ENCODE measurements at places on chromosomes 11 and 22. TPM values are rescaled to one million over a fixed set of nuclear protein-coding genes. Genes with fewer than 3 reads are reported as not detected.
A peak's percentile ranks its signal among the peaks of the same experiment; 100 is the strongest.

DNA sequence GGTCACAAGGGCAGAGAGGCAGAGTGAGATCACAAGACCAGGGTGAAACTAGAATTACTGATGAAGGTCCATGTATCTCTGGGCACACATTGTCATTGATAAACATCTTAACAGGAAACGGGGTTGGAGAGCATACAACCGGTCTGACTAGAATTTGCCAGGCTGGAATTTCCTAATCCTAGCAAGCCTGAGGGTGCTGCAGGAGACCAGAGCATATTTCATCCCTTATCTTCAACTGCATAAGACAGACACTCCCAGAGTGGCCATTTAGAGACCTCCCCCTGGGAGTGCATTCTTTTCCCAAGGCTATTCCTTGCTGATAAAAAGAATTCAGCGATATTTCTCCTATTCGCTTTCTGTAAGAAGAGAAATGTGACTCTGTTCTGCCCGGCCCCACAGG lies 84.6 kb upstream of the IZUMO1R start:
- no peak for DNase-seq

DNA sequence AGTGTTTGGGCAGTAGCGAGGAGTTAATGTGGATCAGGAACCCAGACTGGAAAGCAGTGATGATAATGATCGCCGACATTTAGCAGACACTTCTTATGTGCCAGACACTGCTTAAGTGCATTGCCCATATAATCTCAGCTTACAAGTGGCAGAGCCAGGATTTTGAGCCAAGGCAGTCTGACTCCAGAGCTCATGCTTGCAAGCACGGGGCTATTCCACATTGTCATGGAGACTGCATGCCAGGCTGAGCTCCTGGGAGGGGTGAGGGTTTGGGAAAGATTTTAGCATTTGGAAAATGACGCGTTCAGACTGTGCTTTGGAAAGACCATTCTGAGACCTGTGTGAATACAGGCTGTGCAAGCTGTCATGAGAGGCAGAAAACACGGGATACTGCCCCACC lies 302.7 kb downstream of the DDX10 start:
- DNase-seq, result peak; percentile 21

DNA sequence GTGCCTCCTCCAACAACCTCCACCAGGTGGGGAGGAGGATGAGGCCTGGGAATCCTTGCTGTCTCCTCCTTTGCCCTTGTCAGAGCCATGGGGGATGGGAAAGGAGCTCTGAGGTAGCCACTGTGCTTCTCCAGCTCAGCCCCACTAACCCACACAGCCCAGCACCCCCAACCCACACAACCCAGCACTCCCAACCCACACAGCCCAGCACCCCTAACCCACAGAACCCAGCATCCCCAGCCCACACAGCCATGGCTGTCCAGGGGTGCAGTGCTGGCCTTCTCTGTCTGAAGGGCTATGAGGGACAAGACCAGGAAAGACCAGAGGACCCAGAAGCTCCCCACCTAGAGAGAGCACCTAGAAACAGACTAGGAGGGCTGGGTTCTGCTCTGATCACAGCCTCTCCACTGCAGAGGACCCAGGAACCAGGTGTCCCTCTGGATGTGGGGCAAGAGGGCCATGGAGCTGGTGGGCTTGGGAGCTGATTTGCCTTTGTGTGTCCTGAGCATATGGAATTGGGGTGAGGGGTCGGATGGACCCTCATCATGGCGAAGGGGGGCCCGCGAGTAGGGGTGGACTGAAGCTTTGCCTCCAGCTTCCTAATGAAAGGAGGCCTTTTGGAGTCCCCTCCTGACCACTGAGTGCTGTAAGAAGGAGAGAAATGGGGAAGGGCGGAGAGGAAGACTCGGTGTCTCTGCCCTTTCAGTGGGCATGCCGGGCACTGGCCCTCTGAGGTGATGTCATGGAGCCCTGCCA lies 117.6 kb upstream of the THY1 start:
- no peak for DNase-seq

GRCh38 chr11:124863137-124863825 lies 2.0 kb upstream of the ROBO3 start:
- DNase-seq, result peak; percentile 44

- DNase-seq, result no peak
Measured at GRCh38 chr11:3707176-3707575, 36.0 kb upstream of the CHRNA10 start.

DNA sequence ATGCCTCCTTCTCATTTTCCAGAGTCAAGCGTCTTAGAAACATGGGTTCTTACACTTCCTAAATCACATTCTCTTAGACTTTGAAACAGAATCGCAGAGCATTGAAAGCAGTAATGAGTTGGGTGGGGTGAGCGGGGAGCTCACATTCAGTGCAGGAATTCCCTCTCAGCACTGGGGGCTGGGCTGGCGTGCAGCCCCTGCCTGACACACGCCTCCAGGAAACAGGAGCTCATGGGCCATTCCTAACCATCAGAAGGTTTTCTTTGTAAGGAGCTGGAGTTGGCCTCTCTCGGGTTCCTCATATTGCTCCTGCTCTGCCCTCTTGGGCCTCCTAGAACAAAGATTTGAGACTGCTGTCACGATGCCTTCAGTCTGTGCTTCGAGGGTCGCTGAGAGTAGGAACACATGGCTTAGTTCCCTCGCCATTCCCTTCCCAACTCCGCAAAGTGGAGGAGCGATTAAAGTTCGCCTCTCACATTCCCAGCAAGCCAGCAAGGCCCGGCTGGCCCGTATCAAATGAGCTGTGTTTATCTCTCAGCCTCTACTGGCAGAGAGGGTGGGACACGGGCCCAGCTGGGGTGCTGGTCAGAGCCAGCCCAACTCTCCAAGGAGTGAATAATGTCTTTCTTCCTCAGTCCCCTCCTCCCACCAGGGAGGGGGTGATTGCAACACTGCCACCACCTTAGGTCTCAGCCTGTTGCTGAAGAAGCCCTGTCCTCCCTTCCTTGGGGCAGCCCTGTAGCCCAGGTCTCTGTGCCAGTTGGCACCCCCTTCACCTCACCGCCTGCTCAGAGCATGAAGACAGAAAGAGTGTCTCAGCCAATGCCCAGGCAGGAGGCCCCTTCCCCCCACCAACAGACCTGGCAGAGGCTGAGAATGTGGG lies 10.4 kb downstream of the CHRDL2 start:
- DNase-seq, result no peak

DNA sequence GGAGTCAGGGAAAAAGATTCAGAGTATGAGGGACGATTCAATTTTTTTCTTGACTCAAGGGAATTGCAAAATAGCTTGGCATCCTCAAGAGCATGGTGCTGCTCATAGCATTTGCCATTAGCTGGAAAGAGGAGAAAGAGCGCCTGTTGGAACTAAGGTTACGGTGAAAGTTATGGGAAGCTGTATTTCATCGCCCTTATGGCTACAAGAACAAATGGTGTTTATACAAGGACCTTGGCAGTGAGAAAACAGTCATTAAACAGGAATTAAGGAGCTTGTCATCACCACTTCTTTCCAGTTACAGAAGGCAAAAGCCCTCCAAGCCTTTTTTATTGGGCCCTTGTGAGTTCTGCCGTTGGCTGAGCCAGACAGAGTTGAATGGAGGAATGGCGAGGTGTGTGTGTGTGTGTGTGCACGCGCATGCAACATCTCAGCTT lies 74.2 kb downstream of the ALX4 start:
- DNase-seq, result no peak

GRCh38 chr22:29302402-29302680 lies 4.1 kb upstream of the GAS2L1 start:
- DNase-seq, result no peak

- DNase-seq, result peak; percentile 90
Measured at GRCh38 chr22:27238935-27239510, 562.5 kb downstream of the MN1 start.

GRCh38 chr11:87352759-87353707 lies 315.3 kb downstream of the TMEM135 start:
- DNase-seq, result peak; percentile 72

The TSGA10IP gene
- not detected for total RNA-seq

The KCTD17 gene
- total RNA-seq, result 35.1 TPM

The OR10A2 gene
- total RNA-seq, result not detected
